ENCODE measurements at places on chromosomes 6 and 20. TPM values are rescaled to one million over a fixed set of nuclear protein-coding genes. Genes with fewer than 3 reads are reported as not detected.

- no peak for DNase-seq
- no peaks in the 10 kb centered on the region for H3K27me3 ChIP-seq
- H3K27ac ChIP-seq, result no peak overlapping the region
- no peaks in the 10 kb centered on the region for H3K4me1 ChIP-seq
Measured at GRCh38 chr6:163337958-163338357, 76.6 kb upstream of the QKI start.

GRCh38 chr6:126541806-126542491, 202.0 kb downstream of the CENPW start:
- H3K27me3 ChIP-seq, result no peaks in the 10 kb centered on the region
- H3K4me1 ChIP-seq, result no peaks in the 10 kb centered on the region
- H3K27ac ChIP-seq, result no peak overlapping the region
- H3K4me3 ChIP-seq, result no peak overlapping the region

TPBG gene
- total RNA-seq, result 3.5 TPM

SLC35F1 gene
- total RNA-seq, result 1.3 TPM

Data from adrenal gland (tissue), 19 donors.